NCI-H82 (cell line): ENCODE measurements at places on chromosomes 5 and 9.

DNA sequence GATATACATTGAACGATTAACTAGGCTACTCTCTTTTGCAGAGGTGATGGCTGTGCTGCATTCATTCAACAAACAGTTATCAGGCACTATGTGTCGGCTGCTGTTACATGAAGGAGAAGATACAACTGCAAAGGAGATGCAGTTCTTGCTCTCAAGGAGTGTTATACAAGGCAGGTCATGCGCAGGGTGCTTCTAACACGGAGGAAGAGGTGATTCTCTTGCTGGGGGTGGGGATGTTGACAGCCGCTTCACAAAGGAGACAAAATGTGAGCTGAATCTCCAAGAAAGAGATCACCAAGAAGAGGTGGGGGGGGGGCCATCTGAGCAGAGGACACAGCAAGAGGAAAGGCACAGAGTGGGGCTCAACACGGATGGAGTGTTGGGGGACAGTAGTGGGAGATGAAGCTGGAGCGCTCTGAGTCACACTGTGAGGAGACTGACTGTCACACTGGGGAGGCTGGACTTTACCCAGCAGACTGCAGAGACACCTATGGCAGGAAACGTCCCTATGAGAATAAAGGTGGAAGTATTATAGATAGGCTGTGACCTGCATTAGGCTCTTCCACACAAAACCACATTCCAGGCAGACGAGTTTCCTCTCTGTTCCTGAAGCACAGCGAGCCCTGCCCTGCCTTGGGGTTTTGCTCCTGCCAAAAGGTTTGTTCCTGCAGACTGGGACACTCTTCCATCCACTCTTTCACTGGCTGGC, 20.9 kb downstream of the NDUFA8 start:
- no peak for DNase-seq

GRCh38 chr5:38453506-38453905, 102.9 kb downstream of the LIFR start:
- DNase-seq: no peak

DNA sequence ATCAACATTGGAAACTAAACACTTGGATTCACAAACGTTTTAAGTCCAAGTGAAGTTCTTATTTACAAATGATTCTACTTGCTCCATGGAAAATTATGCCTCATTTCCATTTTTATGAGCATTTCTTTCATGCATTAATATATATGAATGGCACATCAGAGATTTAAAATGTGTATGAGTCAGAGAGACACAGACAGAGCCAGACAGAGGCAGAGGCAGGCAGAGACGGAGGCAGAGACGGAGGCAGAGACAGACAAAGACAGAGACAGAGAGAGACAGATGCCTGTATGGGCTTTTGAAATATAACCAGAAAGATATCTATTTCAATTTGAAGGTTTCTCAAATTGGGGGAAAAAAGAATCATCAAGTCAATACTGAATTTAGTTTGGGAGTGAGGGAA, 649.0 kb downstream of the PTPRD start:
- no peak for DNase-seq

DNA sequence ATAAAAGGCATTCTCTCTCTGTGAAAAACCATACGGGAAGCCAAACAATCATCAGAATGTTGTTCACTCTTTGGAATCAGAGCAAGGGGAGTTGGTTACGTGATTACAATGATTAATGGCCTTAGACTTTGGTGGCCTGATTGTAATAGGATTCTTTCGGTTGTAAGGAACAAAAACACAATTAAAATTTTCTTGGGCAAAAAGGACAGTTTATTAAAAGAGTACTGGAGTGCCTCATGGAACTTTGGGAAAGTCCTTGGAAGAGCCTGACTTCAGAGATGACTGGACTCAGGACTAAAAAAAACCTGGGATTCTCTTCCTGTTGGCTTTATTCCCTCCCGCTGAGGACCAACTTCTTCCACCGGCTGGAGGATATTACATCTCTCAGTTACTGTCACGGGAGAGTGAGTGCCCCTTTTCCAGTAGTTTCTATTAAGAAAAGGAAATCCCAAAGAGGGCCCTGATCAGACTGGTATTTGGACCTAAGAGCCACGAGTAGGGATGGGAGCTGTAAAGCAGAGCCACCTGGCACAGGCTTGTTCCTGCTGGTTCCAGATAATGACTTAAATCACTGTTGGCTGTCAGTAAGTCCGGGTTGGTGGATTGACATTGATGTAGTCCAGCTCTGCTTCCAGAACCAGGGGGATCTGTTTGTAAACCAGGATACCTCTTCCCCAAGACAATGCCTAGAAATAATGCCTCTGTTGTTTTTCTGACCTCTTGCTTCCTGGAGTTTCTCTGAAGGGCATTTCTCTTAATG, 53.9 kb downstream of the CFAP95 start:
- peak; percentile 74 for DNase-seq

DNA sequence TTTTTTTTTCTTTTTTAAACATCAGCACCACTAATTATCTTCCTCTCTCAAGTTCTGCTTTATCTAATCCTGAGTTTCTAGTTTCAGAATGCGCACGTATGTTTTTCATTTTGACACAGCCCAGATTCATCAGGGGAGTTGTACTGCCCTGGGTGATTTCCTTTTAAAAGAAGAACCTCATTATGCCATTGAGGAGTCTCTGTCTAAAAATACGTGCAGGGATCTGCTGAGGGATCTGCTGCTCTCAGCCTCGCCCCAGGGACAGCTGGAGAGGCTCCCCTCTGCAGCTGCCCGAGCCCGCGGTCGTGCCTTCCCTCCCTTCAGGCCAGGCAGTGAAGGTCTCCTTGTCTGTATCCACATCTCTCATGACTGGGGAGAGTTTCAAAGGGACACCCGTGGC, 273.1 kb downstream of the ARHGEF28 start:
- no peak for DNase-seq

- DNase-seq: no peak
Measured at GRCh38 chr5:92907938-92908606, 672.9 kb downstream of the NR2F1-AS1 start.
